CD4-positive, alpha-beta T cell treated with Interleukin-4 for 4 hours (primary cell): ENCODE measurements at places on chromosomes 11 and 22.

DNA sequence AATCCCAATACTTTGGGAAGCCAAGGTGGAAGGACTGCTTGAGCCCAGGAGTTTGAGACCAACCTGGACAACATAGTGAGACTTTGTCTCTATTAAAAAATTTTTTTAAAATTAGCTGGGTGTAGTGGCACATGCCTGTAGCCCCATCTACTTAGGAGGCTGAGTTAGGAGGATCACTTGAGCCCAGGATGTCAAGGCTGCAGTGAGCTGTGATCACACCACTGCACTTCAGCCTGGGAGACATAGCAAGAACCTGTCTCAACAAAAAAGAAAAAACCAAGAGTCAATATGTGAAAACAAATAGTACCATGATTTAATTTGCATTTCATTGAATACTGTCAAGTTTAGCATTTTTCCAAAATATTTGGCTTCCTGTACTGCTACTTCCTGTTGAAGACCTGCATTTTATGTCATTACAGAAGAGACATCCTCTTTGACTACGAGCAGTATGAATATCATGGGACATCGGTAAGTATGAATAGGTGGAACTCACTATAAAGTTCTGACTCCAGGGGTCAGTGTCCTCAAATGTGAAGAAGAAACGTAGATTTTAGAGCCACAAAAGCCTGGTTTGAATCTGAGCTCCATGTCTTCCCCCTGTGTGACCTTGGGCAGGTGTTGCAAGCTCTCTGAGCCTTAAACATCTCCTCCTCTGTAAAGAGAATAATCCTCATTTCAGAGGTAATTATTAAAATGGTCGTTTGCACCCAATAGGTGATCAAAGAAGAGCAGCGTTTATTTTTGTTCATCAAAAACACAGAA, 16.0 kb downstream of the CDC45 start:
- no peak for DNase-seq

GRCh38 chr11:7376386-7376785, 108.9 kb upstream of the OLFML1 start:
- no peak for DNase-seq

GRCh38 chr11:119693253-119693815, 35.7 kb downstream of the NECTIN1 start:
- DNase-seq: no peak

DNA sequence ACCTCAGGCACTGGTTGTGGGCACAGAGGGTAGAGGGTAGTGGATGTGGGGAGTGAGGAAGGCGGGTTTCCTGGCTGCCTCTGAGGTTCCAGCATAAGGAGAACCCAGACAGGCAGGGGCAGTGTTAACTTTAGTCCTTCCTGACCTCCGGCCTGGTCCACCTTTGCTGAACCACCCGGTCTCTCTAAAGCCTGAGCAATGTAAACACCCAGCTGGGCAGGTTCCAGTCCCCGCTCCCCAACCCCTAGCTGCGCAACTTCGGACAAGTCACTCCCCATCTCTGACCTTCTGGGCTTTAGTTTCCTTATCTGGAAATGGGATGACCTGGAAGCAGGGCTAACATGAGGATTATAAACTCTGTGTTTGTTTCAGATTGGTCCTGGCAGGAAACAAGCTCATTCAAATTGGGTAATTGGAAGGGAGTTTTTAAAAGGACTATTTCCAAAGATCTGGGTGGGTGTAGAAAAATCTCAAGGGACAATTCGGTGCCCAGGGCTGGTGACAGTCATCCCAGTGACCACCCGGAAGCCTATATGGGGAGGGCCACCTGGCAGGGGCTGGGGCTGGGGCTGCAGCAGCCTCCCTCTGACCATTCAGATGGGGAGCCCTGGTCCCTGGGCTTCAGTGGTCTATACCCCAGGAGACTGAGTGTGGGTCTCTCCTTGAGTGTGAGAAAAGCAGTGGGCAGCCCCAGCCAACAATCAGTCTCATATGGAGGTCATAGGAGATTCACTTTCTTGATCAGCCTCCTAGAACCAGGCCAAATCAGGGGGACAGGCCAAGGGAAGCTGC, 108.3 kb upstream of the SYT13 start:
- DNase-seq: no peak

DNA sequence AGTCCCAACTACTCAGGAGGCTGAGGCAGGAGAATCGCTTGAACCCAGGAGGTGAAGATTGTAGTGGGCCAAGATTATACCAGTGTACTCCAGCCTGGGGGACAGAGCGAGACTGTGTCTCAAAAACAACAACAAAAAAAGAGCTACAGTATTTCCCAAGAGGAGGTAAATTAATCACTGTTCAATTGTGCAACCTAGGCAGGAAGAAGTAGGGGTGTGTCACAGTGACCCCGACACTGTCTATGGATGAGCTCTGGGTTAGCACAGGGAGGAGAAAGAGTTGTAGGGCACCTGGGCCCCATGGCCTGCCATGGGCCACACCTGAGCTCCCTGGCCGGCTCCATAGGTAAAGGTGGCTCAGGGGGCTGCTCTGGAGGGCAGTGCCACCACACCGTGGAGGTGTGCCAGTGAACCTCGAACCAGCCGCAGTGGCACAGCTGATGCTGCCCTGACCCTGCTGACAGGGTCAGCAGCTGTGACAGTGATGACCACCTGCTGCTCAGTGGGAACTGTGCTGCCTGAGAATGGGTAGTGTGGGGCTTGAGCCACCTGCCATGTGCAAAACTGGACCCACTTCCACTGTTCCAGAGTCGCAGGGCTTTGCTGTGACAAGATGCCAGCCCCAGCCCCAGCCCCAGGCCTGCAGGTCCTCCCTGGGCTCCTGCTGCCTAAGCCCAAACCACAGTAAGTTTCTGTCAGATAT, 84.0 kb upstream of the PITPNB start:
- DNase-seq: no peak

- DNase-seq: no peak
These were observed 12.6 kb downstream of the PPARA start for GRCh38 chr22:46162771-46163556.

- no peak for DNase-seq
These were observed 903.7 kb downstream of the FAM181B start for GRCh38 chr11:81829976-81830375.

DNA sequence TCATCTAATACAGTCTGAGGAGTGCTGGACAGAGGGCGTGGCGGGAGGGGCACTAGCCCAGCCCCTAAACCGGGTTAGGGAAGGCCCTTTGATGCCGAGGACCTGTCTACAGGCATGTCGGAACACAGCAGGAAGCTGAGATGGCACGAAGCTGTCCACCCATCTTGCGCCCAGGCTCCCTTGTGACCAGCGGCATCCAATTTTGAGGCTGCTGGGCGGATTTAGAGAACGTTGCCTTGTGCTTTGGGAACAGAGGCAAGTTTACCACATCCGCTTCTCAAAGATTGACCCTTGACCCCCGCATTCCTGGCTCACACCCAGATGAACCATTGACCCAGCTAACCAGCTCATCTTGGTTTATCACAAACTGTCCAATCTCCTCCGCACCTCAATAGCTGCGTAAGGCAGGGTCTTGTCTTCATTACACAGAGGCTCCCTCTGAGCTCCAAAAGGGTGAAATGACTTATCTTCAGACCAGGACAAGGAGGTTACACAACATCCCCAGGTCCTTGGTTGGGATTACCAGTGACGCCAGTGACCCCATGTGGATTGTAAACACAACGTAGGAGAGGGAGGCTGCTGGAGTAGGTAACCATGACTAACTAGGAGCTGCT, 4.5 kb downstream of the FAM83F start:
- no peak for DNase-seq

GRCh38 chr11:68658661-68659060, 25.7 kb upstream of the GAL start:
- no peak for DNase-seq

- no peak for DNase-seq
These were observed 7.1 kb upstream of the CRYBB2 start for GRCh38 chr22:25212337-25212736.

DNA sequence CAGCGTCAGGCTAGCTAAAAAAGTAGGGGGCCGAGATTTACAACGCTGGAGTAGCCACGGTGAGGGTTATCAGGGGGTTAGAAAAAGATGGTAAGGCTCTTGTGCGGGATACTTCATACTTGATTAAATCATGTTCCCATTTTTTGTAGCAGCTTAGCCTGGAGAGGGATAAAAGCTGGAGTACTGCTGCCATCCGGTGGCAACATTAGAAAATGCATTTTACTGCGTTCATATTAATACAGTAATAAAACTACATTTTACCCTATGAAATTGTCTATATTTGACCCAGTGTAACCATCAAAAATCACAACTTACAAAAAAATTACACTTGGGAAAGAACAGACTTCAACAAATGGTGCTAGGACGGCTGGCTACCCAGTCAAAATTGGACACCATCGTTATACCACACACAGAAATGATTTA, 17.3 kb downstream of the RPUSD4 start:
- DNase-seq: peak; percentile 34

- DNase-seq: peak; percentile 34
These were observed 23.9 kb downstream of the MYO7A start for GRCh38 chr11:77151804-77152509.

- DNase-seq: no peak
These were observed 20.1 kb upstream of the PEX26 start for GRCh38 chr22:18057568-18058209.

DNA sequence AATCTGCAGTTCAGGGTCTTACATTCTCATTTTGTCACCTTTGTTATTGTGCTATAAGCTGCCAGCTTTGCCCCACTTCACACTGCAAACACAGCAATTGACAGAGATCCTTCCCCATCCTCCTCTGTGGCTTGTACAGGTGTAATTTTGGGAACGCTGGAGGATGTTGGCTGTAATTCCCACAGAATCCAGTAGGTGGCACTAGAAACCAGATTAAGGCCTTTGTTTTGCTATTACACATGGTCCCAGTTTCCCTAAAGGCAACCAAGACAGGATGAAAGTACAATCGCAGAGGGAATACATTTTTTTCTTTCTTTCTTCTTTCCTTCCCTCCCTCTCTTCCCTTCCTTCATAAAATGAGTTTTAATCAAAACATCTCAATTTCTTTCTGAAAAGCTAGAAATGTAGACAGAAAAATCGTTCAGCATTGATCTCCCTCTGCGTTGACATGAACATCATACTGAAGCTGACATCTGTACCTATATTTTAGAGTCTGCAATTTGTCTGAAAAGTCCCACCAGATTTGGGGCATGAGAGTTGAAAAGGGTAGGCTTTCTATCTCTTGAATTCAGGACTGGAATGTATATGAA, 21.3 kb upstream of the NELL1 start:
- DNase-seq: peak; percentile 52

- peak; percentile 85 for DNase-seq
These were observed 1.4 kb downstream of the MFNG start for GRCh38 chr22:37484480-37485394.

GRCh38 chr11:73164803-73165540, 22.9 kb upstream of the FCHSD2 start:
- DNase-seq: no peak

DNA sequence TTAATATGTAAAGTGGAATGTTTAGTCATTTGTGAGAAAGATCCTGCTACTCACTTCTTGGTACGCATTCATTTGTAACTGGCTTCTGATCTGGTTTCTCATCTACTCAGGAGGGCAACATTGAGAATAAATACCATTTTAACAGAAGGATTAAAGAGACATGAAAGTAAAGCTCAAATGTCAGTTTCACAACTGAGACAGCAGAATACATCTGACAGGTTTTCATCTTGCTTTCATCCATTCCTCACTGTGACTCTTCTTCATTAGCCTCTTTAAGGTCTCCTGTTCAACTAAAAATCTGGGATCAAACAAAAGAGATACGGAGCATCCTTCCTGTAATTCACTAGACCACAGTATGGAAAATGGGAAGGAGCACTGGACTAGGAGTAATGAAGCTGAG, 31.4 kb upstream of the CCDC89 start:
- DNase-seq: no peak

GRCh38 chr22:44190381-44190976, 9.8 kb downstream of the PARVG start:
- no peak for DNase-seq

DNA sequence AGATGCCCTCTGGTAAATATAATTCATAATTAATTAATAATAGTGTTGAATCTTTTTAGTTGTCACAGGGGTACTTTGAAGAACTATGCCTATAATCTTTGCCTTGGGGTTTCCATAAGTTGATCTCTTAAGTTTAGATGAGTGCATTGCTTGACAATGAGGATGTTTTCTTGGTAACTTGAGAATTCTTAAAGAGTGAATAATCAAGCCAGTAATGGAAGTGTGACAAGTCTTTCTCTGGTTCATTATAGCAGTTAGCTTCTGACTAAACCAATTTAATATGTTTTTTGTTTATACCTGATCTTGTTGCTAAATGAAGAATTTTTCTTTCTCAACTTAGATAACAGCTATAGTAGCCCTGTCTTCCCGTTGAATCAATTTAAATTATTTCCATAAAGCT, 46.2 kb downstream of the ATXN10 start:
- DNase-seq: no peak

GRCh38 chr22:36541831-36542411, 13.0 kb upstream of the EIF3D start:
- peak; percentile 12 for DNase-seq

DNA sequence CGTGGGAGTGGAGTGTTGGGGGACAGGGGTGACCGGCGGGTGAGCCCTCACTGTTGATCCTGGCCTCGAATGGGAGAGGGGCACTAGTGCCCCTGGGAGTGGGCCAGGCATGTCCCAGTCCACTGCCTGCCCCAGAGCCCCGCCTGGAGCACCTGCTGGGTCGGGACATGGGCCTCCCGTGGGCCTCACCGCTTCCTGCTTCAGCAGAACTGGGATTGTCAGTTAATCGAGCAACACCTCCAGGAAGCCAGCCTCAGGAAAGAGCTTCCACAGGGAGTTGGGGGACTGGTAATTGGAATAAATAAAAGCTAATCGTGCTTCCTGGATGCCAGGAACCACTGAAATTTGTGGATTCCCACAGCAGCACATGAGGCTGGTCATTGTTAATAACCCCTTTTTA, 43.8 kb downstream of the PARVB start:
- DNase-seq: no peak

GRCh38 chr22:25059438-25059837, 106.9 kb downstream of the KIAA1671 start:
- DNase-seq: no peak

DNA sequence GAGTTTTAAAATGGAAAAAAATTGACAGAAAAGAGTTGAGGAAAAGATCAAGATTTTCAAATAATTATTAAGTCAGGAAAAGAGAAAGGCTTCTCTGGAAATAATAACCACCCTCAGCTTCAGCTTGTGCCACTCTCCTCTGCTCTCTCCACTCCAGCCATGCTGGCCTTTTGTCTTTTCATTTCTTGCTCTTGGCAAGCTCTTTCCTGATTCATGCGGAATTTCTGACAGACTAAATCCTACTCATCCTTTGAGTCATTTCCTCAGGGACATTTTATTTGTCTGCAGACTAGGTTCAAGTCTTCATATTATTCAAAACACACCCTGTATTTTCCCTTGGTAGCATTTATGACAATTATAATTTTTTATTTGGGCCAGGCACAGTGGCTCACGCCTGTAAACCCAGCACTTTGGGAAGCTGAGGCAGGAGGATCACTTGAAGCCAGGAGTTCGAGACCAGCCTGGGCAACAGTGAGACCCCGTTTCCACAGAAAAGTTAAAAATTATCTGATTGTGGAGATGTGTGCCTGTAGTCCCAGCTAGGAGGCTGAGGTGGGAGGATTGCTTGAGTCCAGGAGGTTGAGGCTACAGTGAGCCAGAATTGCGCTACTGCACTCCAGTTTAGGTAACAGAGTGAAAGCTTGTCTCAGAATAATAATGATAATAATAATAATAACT, 7.8 kb upstream of the P4HA3 start:
- no peak for DNase-seq
